Effector memory CD8-positive, alpha-beta T cell (primary cell): ENCODE measurements at places on chromosomes 2 and 18.

- no peak for DNase-seq
These were observed 94.1 kb downstream of the CSRNP3 start for GRCh38 chr2:165563468-165564225.

DNA sequence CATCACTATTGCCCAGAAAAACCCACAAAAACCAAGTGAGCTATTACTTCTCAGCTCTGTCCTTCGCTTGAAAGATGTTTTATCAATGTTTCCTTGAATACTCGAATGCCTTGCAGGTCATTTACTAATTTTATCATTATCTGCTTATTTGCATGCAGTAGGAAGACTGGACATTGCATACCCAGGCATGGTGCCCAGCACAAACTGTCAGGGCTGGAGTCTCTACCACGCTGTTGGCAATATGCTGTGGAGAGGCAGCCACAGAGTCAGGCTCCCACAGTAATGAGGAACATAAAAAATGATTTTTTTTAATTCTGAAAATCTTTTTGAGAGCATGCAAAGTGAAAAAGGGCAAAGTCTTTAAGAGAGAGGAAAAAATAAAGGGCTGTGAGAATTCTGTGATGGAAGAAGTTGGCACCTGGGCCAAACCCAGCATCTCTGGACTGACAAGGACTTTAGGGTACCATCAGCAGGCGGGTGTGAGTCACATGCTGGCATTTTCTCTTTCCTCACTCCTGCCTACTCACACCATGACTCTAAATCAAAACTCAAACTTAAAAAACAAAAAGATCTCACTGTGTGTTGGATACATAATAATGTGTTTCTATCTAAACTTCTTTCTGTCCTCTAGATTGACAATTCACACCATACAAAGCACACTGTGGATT lies 709.8 kb upstream of the FANCL start:
- DNase-seq: no peak

- no peak for DNase-seq
These were observed 7.0 kb downstream of the INHBB start for GRCh38 chr2:120352696-120353590.

GRCh38 chr2:107717661-107718060 lies 109.0 kb upstream of the RGPD4 start:
- DNase-seq: no peak

- no peak for DNase-seq
These were observed 31.0 kb downstream of the EIF2AK3 start for GRCh38 chr2:88596141-88596830.

- DNase-seq: no peak
These were observed 40.7 kb downstream of the SLC9A2 start for GRCh38 chr2:102660070-102660469.

DNA sequence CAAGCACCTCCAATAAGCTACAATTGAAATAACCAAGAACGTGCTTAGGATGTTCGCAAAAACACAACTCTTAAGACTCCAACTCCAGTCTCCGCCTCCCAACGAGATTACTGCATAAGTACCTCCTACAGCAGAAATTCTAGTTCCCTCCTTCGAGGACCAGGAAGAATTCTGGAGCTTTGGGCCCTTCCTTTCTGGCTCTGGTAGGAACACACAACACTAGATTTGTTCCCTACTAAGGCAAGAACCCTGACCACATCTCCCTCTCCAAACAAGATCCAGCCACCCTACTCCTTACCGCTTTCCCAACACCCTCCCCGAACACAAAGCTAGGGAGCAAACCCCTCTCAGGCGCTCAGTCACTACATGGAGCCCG lies 721 bp downstream of the ADAM17 start:
- DNase-seq: peak; percentile 7

- no peak for DNase-seq
These were observed 1403.6 kb downstream of the SUCLG1 start for GRCh38 chr2:83055376-83056010.

DNA sequence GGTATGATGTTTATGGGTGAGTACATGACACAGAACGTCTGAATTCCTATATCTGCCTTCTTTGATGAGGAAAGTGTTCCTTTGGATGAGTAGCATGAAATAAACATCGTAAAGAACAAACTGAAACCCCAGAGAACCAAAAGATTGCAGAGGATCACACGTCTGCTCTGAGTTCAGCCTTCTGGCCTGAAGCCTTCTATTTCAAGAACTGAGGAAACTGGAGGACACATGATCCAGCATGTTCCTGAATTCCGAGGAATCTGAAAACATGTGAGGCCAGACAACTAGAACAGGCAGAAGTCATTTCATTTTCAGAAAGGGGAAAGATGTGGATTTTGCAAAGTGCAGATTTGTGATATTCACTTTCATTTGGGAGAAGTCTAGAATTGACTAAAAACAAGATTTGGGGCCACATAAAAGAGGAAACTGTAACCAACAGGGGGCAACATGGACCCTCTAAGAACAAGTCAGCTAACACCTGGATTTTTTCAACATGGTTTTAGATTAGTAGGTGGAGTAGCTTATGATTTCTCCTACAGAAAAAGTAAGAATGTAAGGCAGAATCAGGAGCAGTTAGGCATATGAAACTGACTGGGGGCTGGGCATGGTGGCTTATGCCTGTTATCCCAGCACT lies 8.3 kb downstream of the SULT6B1 start:
- DNase-seq: no peak

DNA sequence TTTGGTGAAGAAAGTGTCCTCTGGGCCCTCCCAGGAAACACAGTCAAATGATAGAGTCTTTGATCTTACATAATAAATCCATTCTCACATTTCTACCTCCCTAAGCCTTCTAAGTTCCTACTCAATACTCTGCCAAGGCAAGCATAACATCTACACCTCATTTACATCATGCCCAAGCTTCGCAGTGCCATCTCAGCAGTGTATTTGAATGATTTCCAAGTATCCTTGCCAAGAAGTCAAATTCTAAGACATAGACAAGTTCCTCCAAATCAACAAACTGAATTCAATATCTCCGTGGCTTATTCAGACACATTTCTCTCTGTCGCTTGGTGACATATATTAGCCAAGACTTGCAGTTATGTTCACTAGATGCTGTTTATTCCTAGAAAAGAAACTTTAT lies 8.1 kb upstream of the MLPH start:
- DNase-seq: no peak

GRCh38 chr2:230885463-230886130 lies 20.9 kb downstream of the ITM2C start:
- DNase-seq: no peak

DNA sequence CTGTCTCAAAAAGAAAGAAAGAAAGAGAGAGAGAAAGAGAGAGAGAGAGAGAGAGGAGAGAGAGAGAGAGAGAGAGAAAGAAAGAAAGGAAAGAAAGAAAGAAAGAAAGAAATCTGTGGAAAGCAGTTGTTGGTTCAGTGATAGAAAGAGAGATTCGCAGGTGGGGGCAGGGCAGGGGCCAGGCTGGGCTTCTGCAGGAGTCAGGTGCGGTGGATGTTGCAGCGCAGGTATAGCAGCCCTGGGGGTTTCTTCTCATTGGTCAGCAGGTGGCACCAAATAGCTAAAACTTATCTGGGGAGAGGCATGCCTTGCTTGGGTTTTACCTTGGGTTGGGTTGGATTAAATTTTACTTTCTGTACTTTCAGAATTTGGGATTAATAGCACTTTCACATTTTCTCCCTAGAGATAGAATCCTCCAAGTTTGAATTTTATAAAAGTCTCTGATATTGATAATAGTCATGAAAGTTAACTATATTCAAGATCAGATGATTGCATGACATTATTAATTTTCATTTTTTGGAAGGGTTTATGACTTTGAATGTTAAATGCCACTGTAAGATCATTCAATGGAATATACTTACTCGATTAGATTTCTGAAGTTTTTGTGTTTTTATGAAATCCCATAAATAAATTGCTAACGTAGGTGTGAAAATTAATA lies 66.6 kb downstream of the SPTBN1 start:
- peak; percentile 70 for DNase-seq

- DNase-seq: no peak
These were observed 103.2 kb upstream of the MMADHC start for GRCh38 chr2:149690825-149691224.

DNA sequence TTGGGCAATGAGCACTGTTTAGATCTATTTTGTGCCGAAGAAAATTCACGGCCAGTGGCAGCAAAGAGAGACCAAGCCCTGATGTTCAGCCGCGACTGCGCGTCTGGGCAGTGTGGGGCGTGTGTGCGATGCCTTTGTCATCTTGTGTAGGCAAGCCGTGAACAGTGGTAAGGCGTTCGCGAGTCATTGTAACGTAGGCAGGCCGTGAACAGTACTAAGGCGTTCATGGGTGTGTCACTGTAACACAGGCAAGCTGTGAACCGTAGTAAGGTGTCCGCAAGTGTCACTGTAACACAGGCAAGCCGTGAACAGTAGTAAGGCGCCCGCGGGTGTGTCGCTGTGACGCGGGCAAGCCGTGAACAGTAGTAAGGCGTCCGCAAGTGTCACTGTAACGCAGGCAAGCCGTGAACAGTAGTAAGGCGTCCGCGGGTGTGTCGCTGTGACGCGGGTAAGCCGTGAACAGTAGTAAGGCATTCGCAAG lies 99.9 kb downstream of the NFATC1 start:
- no peak for DNase-seq

GRCh38 chr18:25895518-25895917 lies 194.9 kb downstream of the SS18 start:
- DNase-seq: no peak
